ENCODE measurements at places on chromosomes 13 and 19.

DNA sequence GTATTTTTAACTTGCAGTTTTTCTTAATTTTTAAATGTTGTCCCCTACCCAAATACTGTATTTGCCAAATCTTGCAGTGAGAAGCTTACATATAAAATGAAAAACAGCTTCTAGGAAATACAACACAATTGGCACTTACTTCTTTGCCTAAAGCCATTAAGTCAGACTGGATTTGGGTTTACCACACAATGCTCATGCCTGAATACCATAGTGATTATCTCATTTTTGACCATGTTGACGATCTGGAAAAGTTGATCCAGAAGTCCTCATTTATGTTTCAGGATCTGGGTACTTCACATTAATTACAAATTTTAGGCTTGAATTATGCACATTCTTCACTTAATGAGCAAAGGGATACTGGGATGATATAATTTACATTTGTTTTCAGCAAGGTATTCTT is 2.4 kb downstream of the RNF6 start:
- DNase-seq, result no peak

- no peak for DNase-seq
These were observed 910.8 kb upstream of the SLITRK6 start for GRCh38 chr13:86710013-86710412.

DNA sequence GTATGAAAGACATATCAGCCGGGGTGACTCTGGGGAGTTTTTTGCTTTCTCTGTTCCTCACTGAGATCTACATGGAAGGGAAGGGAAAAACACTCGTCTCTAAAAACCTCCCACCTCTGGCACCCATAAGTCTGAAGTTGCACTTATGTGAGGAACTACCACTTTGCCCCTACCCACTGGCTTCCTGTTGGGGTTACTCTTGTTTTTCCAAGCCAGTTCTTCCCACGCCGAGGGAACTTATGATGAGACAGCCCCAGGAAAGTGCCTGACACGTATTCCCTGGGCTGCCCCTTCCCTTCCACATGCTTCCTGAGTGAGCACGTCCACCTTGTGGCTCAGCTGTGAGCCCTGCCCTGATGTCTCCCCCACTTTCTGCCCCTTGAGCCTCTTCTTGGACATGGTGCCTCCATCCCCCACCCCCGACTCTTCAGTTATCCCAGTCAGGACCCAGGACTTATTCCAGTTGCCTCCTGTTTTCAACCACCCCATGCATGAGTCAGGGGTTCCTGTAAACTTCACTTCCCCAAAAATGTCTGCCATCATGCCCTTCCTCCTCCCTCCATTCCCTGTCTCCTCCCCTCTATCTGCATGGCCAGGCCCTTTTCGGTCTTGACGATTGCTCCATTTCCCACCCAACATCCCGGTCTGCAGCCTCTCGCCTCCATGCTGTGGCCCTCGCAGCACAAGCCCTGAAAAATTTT is 5.1 kb upstream of the SIGLEC7 start:
- no peak for DNase-seq

GRCh38 chr13:70108356-70109105 is at the start of gene KLHL1:
KLHL1 (minus strand) TSS chr13:70108452; CDS start chr13:70107699, 753 bp downstream.
- no peak for DNase-seq

- peak; percentile 58 for DNase-seq
These were observed 639 bp downstream of the LENG1 start for GRCh38 chr19:54158812-54159351.

- no peak for DNase-seq
These were observed 212.4 kb downstream of the URI1 start for GRCh38 chr19:30154410-30154809.

DNA sequence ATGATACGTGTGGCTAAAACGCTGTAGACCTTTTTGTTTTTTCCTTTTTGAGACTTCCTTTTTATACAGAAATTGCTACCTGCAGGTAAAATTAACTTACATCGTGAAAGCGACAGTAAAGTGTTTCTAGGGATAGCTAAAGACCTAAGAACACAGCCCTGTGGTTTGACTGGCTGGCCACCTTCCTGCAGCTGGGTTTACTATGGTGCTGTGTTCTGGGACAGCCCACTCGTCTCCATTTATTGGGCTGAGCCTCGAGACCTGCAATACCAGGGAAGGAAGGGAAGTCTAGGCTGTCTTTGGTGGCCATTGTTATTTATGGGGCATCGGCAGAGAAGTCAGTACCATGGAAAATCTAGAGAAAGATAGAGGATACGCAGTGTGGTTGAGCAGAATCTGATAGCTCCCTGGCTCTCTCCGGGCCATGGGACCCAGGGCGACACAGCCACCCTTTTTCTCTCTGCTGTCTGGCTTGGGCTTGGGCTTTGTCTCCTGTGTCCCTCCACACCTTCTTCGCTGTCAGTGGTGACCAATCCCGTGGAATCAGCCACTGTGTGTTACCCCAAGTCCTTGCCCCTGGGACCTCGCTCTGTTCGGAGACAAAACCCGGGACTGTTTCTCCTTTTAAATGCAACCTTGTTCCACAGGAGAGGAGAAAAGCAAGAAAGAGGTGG is 30.9 kb downstream of the ACTN4 start:
- DNase-seq, result no peak

DNA sequence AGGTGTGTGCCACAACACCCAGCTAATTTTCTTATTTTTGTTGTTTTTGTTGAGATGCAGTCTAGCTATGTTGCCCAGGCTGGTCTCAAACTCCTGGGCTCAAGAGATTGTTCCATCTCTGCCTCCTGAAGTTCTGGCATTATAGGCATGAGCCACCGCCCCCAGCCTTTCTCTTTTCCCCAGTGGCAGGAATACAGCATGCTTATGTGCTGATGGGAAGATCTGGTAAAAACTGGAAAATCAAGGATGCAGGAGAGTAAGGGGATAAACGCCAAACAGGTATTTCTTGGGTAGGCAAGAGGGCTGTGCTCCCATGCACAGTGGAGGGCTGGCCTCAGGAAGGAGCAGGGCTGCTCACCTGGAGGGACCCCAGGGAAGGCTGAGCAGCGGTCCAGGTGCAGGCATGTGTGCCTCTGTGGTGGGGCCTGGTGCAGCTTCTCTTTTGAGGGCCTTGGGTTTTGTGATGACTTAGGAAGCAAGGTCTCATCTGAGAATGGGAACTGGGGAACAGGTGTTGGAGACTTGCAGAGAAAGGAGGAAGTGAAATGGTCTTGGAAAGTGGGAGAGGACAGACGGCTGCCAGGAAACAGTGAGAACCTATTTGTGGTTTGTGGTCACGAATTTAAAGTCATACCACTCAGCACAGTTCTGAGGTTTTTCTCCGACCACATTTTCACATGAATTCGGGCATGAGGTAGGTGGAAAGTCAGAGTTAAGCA is 106.5 kb downstream of the TEX26 start:
- DNase-seq, result peak; percentile 41

DNA sequence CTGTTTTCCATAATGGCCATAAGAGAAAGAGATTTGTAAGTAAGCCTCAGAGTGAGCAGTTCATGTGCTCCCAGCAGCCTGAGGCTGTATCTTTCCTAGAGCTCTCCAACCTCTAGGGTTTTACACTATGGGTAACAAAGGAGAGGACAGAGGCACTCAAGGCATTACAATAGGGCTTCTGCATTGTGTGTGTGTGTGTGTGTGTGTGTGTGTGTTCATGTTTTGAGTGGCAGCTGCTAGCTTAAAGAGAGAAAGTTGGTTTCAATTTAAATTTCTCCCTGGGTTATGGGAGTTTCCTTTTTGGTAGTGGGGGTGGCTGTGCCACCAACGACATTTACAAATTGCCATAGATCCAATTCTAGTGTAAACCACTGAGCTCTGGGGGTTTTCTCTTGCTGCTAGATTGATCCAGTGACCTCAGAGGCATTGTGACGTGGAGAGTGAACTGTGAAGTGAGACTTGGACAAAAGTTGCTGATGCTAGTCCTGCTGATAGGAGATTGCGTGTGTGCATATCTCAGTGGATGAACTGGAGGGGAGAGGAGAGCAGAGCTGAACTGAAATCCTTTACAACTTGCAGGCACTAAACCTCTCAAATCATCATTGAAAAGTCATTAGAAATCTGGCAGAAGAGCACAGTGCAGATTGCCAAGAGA is 67.2 kb upstream of the OLFM4 start:
- DNase-seq, result no peak
